ENCODE measurements at places on chromosomes 5 and 9. TPM values are rescaled to one million over a fixed set of nuclear protein-coding genes. Genes with fewer than 3 reads are reported as not detected.

- DNase-seq, result no peak
- no peak overlapping the region for H3K4me3 ChIP-seq
- H3K27ac ChIP-seq, result no peak overlapping the region
- no peaks in the 10 kb centered on the region for H3K27me3 ChIP-seq
- no peaks in the 10 kb centered on the region for H3K4me1 ChIP-seq
- no peaks in the 10 kb centered on the region for H3K36me3 ChIP-seq
Measured at GRCh38 chr5:52673495-52673894, 114.2 kb upstream of the ITGA1 start.

- no peak overlapping the region for H3K4me3 ChIP-seq
- H3K36me3 ChIP-seq, result no peaks in the 10 kb centered on the region
- DNase-seq, result no peak
- no peaks in the 10 kb centered on the region for H3K27me3 ChIP-seq
Measured at GRCh38 chr9:137678202-137678601, 59.4 kb downstream of the EHMT1 start.

- no peak overlapping the region for H3K27ac ChIP-seq
- no peaks in the 10 kb centered on the region for H3K4me1 ChIP-seq
- no peaks in the 10 kb centered on the region for H3K27me3 ChIP-seq
- H3K36me3 ChIP-seq, result no peaks in the 10 kb centered on the region
- no peak overlapping the region for H3K4me3 ChIP-seq
Measured at GRCh38 chr5:90871391-90871991, 312.9 kb downstream of the ADGRV1 start.

IQGAP2 gene
- total RNA-seq, result 49.2 TPM

DNA sequence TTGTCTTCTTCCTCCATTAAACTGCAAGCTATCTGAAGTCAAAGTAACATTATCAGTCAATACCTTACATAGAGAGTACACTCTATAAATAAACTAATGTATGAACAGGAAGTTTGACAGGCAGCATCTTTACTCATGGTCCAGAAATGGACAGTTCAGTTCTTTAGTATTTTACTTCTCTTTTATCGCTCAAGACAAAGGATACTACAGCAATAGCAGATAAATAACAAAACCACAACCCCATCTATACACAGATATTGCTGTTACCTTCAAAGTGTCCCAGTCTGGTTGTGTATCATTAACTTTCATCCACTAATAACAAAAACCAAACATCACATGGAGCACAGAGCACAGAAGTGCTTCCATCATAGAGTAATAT lies 46.4 kb downstream of the SEMA5A start:
- no peaks in the 10 kb centered on the region for H3K4me1 ChIP-seq
- no peak for DNase-seq
- H3K4me3 ChIP-seq, result no peak overlapping the region
- no peaks in the 10 kb centered on the region for H3K27me3 ChIP-seq

DNA sequence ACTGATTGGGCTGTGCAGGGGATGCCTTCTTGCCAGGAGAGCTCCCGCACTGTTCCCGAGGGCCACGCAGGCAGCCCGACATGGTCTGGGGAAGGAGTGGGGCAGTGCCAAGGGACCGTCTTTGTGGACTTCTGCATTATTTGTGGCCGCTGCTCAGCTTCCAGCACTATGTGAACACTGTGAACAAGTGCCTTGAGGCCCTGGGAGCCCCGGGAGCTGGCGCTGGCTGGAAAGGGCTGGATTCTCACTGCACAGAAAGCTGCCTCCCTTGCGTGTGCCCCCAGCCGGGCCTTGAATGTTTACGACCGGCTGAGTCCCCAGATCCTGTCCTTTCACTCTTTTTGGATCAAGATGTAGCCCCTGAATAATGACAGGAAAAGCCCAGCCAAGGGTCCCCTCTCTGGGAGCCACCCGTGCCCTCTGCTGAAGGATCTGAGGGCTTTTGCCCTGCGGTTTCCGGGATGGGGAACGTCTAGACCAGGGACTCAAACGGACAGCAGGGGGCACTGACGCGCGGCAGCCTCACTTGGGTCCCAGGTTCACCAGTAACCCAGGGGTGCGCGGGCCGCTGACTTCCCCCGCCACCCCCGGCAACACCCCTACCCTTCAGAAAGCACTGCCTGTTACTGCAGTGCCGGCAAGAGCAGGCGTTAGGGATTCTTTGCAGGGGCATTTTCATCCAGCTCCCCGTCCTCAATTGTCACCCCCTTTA lies 98.9 kb upstream of the FCN2 start:
- H3K27me3 ChIP-seq, result no peaks in the 10 kb centered on the region
- H3K36me3 ChIP-seq, result no peaks in the 10 kb centered on the region
- no peak overlapping the region for H3K4me3 ChIP-seq
- H3K27ac ChIP-seq, result no peak overlapping the region
- DNase-seq, result no peak

SPATA31A3 gene
- total RNA-seq, result not detected

GFRA3 gene
- total RNA-seq, result 0.30 TPM

- H3K4me1 ChIP-seq, result no peaks in the 10 kb centered on the region
- no peak overlapping the region for H3K27ac ChIP-seq
- no peaks in the 10 kb centered on the region for H3K36me3 ChIP-seq
- no peak overlapping the region for H3K4me3 ChIP-seq
- H3K27me3 ChIP-seq, result no peaks in the 10 kb centered on the region
Measured at GRCh38 chr9:15308511-15308910, 1.5 kb upstream of the TTC39B start.

- H3K27ac ChIP-seq, result no peak overlapping the region
- no peaks in the 10 kb centered on the region for H3K36me3 ChIP-seq
- H3K27me3 ChIP-seq, result no peaks in the 10 kb centered on the region
- DNase-seq, result no peak
- H3K4me1 ChIP-seq, result no peaks in the 10 kb centered on the region
Measured at GRCh38 chr5:94469894-94470329, 148.5 kb downstream of the KIAA0825 start.

GRCh38 chr5:1515311-1515920 lies 8.3 kb downstream of the LPCAT1 start:
- no peak overlapping the region for H3K4me3 ChIP-seq
- H3K27me3 ChIP-seq, result no peaks in the 10 kb centered on the region
- H3K27ac ChIP-seq, result no peak overlapping the region
- DNase-seq, result peak; percentile 9
- H3K36me3 ChIP-seq, result no peaks in the 10 kb centered on the region

- no peaks in the 10 kb centered on the region for H3K27me3 ChIP-seq
- no peaks in the 10 kb centered on the region for H3K4me1 ChIP-seq
- DNase-seq, result no peak
- H3K27ac ChIP-seq, result no peak overlapping the region
Measured at GRCh38 chr5:9149988-9150387, 395.9 kb downstream of the SEMA5A start.

DNA sequence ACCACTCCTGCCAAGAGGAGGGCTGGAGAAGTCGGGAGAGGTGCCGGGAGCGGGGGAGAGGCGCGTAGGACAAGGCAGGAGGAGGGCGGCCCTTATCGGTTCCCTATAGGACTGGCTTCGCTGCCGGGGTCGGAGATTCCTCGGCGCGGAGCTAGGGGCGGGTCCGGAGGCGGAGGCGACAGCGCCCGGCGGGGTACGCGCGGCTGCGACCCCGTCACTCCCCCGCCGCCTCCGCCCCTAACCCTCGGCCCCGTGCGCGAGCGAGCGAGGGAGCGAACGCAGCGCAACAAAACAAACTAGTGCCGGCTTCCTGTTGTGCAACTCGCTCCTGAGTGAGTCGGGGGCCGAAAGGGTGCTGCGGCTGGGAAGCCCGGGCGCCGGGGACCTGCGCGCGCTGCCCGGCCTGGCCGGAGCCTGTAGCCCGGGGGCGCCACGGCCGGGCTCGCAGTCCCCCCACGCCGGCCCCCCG lies 2.0 kb downstream of the GLIS3 start:
- DNase-seq, result peak; percentile 76
- H3K27ac ChIP-seq, result peak overlapping the region; percentile 95
- H3K4me1 ChIP-seq, result no peaks in the 10 kb centered on the region

Measured in uterus (tissue), 4 donors.